ENCODE measurements at places on chromosomes 12 and 14. TPM values are rescaled to one million over a fixed set of nuclear protein-coding genes. Genes with fewer than 3 reads are reported as not detected.

DNA sequence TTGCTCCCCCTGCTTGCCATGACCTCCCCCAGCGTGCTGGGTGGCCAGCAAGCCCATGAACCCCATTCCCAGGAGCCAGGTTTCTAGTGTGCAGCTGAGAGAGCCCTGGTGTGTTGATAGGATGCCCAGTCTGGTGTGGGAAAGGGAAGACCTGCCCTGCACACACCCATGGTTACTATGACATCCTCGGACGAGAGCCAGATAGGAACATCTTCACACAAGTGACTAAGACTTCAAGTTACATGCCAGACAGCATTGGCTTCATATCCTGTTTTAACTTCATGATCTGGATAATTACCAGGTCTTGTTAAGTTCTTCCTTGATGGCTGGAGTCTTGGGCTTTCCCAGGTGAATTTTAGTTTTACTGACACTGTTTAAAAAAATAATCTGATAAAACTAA is 196.6 kb upstream of the EGLN3 start:
- no peaks in the 10 kb centered on the region for H3K27me3 ChIP-seq
- no peak overlapping the region for H3K4me3 ChIP-seq
- H3K4me1 ChIP-seq, result no peaks in the 10 kb centered on the region
- DNase-seq, result no peak

DNA sequence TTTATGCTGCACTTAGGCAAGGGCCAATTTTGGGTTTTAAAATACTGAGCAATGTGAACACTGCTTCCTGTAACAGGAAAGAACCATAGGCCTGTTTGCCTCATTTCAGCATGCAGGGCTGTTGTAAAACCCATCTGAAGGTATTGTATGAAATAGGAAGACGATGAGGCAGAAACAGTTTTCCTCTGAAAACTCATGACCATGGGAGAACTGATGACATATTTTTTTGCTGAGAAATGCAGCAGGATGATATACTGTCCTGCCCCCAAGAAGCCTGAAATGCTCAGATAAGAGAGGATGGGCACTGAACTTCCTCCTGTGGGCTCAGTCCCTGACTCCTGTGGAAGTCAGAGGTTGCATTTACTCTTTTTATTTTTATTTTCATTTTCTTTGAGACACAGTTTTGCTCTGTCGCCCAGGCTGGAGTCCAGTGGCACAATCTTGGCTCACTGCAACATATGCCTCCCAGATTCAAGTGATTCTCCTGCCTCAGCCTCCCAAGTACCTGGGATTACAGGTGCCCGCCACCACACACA is 17.4 kb downstream of the PYGL start:
- no peak overlapping the region for H3K4me3 ChIP-seq
- no peaks in the 10 kb centered on the region for H3K36me3 ChIP-seq
- no peak overlapping the region for H3K27ac ChIP-seq

GRCh38 chr12:75877763-75878621 is 153.6 kb downstream of the PHLDA1 start:
- no peak overlapping the region for H3K27ac ChIP-seq
- no peak overlapping the region for H3K4me3 ChIP-seq
- H3K4me1 ChIP-seq, result no peaks in the 10 kb centered on the region
- H3K27me3 ChIP-seq, result no peaks in the 10 kb centered on the region
- H3K36me3 ChIP-seq, result no peaks in the 10 kb centered on the region

The STYK1 gene
- 24.5 TPM for total RNA-seq

DNA sequence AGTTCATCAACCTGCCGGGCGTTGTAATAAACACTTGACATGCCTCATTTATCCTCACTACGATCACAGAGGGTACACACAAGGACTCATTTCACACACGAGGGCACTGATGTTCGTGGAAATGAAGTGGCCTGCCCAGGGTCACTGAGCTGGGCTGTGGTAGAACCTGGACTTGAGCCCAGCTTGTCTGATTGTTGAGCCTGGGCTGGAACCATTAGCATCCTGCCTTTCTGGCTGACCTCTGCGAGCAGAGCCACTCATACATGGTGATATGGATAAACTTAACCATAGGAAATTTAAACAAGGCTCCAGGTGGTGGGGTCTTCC is 16.6 kb upstream of the JDP2 start:
- H3K27me3 ChIP-seq, result no peaks in the 10 kb centered on the region
- no peak overlapping the region for H3K4me3 ChIP-seq
- no peak for DNase-seq
- no peak overlapping the region for H3K27ac ChIP-seq

DNA sequence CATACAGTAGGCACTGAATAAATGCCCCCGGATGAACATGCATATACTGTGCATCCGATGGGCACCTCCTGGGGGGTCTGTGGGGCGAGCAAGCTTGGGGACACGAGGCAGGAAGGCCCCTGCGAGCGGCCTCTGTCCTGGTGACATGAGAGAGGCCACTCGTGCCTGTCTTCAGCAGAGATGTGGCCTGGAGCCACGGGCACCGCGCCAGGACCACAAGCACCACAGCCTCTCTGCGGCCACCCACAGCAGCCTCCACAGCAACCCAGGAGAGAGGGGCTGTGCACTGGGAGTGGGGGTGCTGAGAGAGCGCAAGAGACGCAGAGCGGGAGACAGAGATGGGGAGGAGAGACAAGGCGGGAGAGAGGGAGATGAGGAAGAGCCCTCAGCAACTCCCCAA is 118.5 kb downstream of the RFLNA start:
- H3K36me3 ChIP-seq, result no peaks in the 10 kb centered on the region
- H3K27me3 ChIP-seq, result no peaks in the 10 kb centered on the region
- DNase-seq, result no peak
- no peaks in the 10 kb centered on the region for H3K4me1 ChIP-seq
- H3K4me3 ChIP-seq, result no peak overlapping the region

The SLC25A47 gene
- not detected for total RNA-seq

The TGM1 gene
- 3.9 TPM for total RNA-seq

GRCh38 chr14:50254248-50254647 is 22.9 kb upstream of the SOS2 start:
- H3K27ac ChIP-seq, result no peak overlapping the region
- H3K27me3 ChIP-seq, result no peaks in the 10 kb centered on the region
- no peaks in the 10 kb centered on the region for H3K4me1 ChIP-seq
- DNase-seq, result no peak
- H3K4me3 ChIP-seq, result no peak overlapping the region
- no peaks in the 10 kb centered on the region for H3K36me3 ChIP-seq
